ENCODE measurements at places on chromosomes 1 and 21.

DNA sequence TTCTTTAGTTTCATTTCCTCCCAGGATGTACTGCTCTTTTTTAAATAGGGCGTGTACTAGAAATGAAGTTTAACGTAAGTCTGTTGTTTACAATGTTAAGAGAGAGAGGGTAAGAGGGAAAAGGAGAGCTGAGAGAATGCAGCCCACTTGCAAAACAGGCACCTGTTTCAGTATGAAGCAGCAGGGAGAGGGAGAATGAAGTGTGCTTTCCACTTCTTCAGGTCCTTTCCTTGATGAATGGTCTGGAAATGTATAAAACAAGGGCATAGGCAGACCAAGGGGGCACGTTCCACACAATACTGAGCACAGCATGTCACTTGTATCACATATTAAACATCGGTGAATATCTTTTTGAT, 2.0 kb downstream of the KCNA3 start:
- no peak for DNase-seq

GRCh38 chr1:71706029-71706671, 576.2 kb downstream of the NEGR1 start:
- no peak for DNase-seq

- DNase-seq: peak; percentile 61
These were observed at the start of the genes FBXO2 and FBXO44 for GRCh38 chr1:11654137-11654938. FBXO2 (minus strand) TSS chr1:11654429; CDS start chr1:11654340, 89 bp downstream. FBXO44 (plus strand) TSS chr1:11654877; CDS start chr1:11655836, 959 bp downstream.

DNA sequence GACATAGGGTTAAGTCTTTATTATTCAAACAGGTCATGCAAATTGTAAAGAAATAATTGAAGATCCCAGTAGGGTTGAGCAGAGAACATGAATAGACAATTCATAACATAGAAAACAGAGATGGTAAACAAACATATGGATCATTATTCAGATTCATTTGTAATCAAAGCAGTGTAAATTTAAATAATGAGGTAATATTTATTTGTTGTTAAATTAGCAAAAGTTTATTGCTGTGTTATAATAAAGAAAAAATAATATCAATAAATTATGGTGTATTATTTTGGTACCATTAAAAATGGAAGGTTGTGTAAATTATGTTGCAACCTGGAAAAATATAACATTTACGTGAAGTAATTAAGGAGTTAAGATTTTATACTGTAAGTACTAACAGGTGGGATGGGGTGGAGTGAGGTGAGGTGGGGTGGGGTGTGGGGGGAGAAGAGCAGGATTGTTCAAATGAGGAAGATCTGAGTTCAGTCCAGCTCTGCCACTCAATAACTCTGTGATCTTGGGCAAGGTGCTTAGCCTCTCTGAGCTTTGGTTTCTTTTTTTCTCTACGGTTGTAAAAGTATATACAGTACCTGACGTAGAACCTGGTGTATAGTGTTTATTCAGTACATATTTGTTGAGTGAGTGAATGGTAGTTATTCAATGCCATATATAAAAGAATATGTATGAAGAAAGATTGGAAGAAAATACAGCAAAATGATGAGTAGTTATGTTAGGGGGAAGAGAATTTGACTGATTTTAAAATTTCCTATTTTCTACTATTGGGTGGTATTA, 140.3 kb upstream of the KIF26B start:
- DNase-seq: no peak

- DNase-seq: no peak
These were observed 60.4 kb downstream of the DESI2 start for GRCh38 chr1:244713332-244713731.

GRCh38 chr1:201895120-201895665, 6.5 kb downstream of the SHISA4 start:
- no peak for DNase-seq

GRCh38 chr1:96130432-96130831, 591.2 kb upstream of the PTBP2 start:
- DNase-seq: no peak

DNA sequence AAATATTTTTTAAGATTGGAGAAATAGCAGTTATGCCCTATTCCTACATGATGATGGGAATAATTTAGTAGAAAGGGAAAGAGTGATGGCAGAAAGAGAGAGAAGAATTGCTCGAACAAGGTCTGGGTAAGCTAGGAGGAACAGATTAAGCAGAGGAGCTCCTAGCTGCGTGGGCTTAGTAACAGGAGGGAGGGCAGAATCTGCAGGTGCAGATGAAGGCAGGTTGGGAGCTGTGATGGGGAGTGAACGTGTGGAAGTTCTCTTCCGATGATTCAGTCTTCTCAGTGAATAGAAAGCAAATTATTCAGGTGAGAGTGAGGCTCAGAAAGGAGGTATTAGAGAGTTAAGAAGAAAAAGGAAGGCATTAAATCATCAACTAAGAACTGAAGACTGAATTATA, 8.3 kb upstream of the CR1 start:
- DNase-seq: no peak

DNA sequence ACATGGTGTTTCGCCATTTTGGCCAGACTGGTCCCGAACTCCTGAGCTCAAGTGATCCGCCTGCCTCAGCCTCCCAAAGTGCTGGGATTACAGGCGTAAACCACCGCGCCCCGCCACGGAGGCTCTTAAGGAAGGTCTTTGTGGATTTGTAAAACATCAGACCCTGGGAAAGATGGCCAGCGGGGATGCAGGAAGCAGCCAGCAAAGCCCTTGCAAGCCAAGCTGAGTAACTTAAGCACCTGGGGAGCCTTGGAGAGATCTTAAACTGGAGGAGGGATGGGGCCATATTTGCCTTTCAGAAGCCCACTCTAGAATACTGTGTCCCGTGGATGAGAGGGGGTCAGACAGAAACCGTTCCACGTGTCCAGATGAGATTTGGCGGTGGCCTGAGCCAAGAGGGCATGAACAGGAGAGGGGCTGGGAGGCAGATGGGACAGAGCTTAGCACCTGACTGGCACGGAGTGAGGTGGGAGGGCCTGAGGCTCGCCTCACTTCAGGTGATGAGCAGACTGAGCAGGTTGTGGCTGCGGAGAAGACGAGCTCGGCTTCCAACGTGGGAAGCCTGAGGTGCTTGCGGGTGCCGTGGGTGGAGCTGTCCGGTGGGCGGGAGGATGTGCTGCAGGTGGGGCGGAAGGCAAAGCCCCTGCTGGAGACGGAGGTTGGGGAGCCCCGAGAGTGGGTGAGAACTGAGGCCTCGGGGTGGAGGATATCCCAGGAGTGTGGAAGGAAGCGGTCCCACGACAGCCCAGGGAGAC, 11.7 kb downstream of the C1orf216 start:
- DNase-seq: no peak

DNA sequence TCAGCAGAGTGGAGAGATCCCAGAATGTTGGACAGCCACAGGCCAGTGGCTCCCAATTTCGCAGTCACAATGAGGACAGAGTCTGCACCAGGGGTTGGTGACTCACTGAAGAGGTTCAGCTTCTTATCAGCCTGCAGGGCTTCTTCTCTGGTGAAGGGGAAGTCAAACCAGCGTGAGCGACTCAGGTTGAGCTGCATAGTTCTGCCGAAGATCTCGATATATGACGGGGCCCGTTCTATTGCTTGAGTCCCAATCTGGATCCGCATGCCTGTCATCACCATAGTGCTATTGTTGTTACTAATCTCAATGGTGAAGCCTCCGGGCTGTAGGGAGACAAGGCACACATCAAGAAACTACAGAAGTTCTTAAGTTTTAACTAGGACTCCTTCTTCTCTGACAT, 58.5 kb downstream of the UBR4 start:
- DNase-seq: no peak

DNA sequence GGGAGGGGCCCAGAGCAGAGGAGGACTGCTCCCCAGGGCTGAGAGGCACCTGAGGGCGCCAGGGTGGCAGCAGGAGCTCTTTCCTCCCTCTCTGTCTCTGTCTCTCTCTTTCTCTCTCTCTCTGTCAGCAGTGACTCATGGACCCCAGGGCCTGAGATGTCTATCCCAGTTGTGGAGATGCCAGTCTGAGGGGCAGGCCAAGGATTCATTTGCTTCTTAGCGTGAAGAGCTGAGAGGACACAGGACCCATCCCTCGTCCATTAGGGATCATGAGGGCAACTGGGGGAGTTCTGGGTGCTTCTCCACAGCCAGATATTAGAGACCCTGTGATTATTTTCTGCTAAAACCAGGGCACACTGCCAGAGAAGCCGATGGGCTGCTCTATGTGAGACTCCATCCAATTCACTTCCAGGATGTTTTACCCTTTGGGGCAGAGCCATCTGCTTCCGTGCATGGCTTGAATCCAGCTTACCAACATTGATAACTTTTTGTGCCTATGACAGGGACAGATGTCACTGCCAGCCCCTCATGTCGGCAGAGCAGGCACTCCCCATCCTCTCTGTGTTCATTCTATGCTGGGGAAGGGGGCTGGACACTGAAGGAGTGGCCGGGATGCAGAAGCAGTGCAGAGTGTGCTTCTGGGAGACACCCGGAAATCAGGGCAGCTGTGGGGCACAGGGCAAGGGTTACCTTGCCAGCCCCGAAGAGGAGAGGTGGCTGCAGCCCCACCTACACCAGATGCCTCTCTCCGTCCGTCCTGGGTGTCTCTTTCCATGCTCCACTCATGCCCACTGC, 4.1 kb upstream of the PCBP3 start:
- DNase-seq: no peak

DNA sequence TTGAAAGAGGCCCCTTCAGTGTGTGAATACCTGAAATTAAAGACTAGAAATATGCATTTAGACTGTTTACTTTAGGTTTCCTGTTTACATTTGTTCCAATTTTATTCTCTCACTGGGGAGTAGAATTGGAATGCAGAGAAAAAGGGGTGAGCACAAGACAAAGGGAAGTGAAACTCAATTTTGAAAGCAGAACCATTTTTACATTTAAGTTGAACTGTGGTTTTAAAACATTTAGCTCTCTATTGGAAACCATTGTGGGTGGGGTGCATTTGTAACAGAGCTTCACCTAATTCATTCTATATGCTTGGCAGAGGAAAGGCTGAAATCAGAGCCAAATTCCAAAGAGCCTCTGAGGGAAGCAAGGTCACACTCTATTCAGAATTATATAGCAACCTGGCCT, 235.3 kb upstream of the C1orf105 start:
- no peak for DNase-seq

DNA sequence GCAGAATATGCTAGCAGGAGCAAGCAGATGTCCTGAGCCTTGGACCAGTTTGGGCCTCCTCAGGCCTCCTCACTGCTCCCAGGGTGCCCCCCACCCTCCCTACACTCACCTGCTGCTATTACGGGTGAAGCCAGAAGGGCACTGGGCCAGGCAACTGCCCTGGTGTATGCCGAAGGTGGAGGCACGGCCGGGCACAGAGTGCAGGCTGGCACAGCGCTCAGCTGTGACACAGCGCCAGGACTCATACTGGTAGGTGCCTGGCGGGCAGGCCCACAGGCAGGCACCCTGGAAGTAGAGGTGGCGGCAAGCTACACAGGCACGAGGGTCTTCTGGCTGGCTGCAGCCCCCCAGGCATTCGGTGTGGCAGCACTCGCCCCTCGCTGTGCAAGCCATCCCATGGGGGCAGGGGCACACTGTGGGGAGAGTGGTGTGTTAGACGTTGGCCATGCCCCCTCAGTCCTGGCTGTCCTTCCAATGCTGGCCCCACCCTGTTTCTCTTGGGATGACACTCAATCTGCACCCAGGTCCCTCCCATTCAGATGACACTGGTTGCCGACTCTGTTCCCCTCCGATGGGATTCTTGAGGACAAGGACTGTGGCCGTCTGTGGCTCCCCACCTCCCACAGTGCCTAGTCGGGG, 7.0 kb downstream of the INSRR start:
- no peak for DNase-seq

DNA sequence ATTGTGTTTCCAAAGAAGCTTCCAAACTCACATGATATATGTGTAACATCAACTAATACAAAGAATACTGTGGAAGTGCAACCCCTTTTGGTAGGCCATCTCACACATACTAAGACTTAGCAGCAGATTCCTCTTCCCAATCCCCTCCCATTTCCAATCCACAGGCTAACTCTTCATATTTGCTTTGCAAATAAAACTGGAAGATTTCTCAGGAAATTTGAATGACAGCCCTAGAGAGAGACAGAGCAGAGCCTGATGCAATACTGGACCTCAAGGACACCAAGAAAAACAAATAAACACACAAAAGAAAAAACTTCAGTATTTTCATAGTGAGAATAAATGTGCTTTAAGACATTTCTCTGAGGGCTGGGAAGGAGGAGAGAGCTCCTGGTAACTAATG, 190.2 kb upstream of the BRINP3 start:
- no peak for DNase-seq

DNA sequence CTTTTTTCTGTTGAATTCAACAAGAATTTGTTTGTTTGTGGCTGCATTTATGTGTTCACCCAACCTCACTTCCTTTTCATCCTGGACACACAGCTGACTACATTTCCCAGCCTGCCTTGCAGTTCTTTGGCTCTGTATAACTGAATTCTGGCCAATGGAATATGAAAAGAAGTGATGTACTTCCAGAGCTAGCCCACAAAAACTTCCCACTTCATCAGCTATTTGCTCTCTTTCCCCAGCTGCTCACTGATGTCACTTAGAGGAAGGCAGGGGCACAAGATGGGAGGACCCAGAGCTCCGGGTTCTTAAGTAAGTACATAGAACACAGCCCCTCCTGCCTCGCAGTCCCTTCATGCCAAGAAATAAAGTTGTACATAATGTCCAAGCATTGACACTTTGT, 235.0 kb upstream of the FGGY start:
- DNase-seq: no peak

GRCh38 chr1:205013683-205014367, 29.2 kb upstream of the CNTN2 start:
- no peak for DNase-seq

DNA sequence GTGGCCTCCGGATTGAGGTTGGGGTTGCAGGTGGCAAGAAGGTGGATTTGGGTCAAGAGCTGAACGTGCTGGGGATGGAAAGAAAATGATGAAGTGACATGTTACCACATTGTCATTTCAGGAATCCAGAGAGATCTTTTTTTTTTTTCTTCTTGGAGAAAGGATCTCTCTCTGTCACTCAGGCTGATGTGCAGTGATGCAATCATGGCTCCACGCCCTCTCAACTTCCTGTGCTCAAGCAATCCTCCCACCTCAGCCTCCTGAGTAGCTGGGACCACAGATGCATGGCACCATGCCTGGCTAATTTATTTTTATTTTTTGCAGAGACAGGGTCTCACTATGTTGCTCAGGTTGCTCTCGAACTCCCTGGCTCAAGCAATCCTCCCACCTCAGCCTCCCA, 80.6 kb downstream of the GON4L start:
- no peak for DNase-seq

GRCh38 chr21:43735236-43736091, 16.5 kb downstream of the PDXK start:
- DNase-seq: no peak

GRCh38 chr1:205061227-205061626, 18.2 kb downstream of the CNTN2 start:
- no peak for DNase-seq

- DNase-seq: no peak
These were observed 33.6 kb downstream of the TP73 start for GRCh38 chr1:3685906-3686305.

- DNase-seq: no peak
These were observed 200.2 kb downstream of the PDE4B start for GRCh38 chr1:65992831-65993271.
